Esophagus mucosa (tissue), 1 donor: ENCODE measurements at places on chromosomes 1 and 21. TPM values are rescaled to one million over a fixed set of nuclear protein-coding genes. Genes with fewer than 3 reads are reported as not detected.

Gene AMY2A
- total RNA-seq = not detected

Gene NIBAN1
- 27.5 TPM for total RNA-seq

Gene RFX5
- total RNA-seq = 21.9 TPM

Gene TINAGL1
- total RNA-seq = 15.9 TPM

Gene CENPF
- 28.1 TPM for total RNA-seq

Gene HSD3B2
- 0.32 TPM for total RNA-seq

Gene FAM72C
- total RNA-seq = 2.8 TPM

Gene NECTIN4
- 115 TPM for total RNA-seq

Gene PROK1
- total RNA-seq = 0.20 TPM

Gene SH2D2A
- total RNA-seq = 1.4 TPM

Gene AKR7A2
- total RNA-seq = 50.2 TPM

Gene KIF14
- 3.1 TPM for total RNA-seq

Gene CR1
- 0.96 TPM for total RNA-seq

Gene CACNA1E
- total RNA-seq = 0.04 TPM

Gene GSTM5
- total RNA-seq = 0.36 TPM

Gene SUSD4
- 42.2 TPM for total RNA-seq

Gene FCRL4
- total RNA-seq = 0.04 TPM

Gene KDM1A
- total RNA-seq = 44.5 TPM

Gene SDC3
- total RNA-seq = 3.3 TPM

Gene CCDC190
- total RNA-seq = 0.32 TPM

Gene STK40
- total RNA-seq = 31.8 TPM

Gene C1orf94
- total RNA-seq = not detected

Gene OR2M3
- not detected for total RNA-seq

Gene SH2D1B
- total RNA-seq = 3.4 TPM

Gene GUCA2B
- not detected for total RNA-seq

Gene WDR64
- not detected for total RNA-seq

Gene MYOG
- not detected for total RNA-seq

Gene BARHL2
- total RNA-seq = not detected

Gene CLEC20A
- not detected for total RNA-seq

Gene SESN2
- total RNA-seq = 26.2 TPM

Gene HTR6
- total RNA-seq = not detected

Gene RAVER2
- 6.1 TPM for total RNA-seq

Gene CSF3R
- 3.2 TPM for total RNA-seq

Gene NEK2
- total RNA-seq = 9.8 TPM

Gene AADACL4
- not detected for total RNA-seq
